GOT3 (cell line): ENCODE measurements at places on chromosomes 16 and 17.

- no peak for DNase-seq
These were observed 41.1 kb downstream of the TMEM11 start for GRCh38 chr17:21172846-21173245.

DNA sequence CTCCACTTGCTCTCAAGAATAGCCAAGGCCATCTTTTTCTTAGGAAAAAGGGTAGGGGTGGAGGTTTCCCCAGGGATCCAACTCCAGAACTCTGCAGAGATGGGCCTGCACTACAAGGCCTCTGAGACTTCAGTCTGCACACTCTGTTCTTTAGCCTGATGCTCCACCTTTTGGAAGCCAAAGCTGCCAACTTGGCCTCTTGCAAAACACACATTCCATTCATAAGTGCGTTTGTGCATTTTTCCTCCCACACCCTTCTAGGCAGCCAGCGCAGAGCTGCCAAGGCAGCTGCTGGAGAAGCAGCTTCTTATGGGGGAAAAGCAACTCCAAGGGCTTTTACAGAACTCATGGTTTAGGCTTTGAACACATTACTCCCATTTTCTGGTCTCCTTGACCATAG is 45.3 kb downstream of the REXO5 start:
- DNase-seq, result no peak

- no peak for DNase-seq
These were observed 155.3 kb downstream of the AIPL1 start for GRCh38 chr17:6279659-6280058.

GRCh38 chr17:1830288-1830687 is 483 bp downstream of the RPA1 start:
- no peak for DNase-seq

- DNase-seq, result no peak
These were observed 55.4 kb downstream of the VAC14 start for GRCh38 chr16:70745536-70746025.

DNA sequence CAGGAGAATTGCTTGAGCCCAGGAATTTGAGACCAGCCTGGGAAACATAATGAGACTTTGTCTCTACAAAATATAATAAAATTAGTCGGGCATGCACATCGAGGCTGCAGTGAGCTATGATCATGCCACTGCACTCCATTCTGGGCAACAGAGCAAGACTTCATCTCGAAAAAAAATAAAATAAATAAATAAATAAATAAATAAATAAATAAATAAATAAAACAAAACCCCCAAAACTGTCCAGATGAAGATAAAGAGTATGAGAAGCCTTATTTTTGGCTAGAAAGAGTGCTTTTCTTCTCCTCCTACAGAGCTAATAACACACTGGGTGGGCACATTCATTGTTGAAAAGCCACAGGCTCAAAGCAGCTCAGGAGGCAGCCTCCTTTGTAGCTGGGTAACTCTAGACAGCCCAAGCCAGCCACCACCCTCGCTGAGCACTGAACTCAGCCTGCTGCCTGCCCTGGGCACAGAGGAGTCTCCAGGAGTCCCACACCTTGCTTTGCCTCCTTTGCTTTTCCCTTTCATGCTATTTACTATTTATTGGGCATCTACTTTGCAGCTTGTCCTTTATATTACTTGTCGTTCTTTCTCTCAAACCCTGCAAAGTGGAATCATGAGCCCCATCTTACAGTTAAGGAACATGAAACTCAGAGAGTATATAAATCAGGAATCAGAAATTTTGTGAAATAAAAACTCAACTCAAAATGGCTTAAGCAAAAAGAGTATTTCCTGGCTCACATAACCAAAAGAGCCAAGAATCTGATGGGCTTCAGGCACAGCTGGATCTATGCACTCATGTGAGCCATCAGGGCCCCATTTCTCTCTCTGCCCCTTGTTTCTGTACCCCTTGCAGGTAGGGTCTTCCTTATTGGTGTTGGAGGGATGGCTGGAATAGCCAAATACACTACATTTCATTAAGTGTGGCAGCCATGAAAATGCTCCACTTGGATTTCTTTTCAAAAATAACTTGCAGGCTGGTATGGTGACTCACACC is 18.1 kb upstream of the C16orf87 start:
- DNase-seq, result no peak

- no peak for DNase-seq
These were observed 63.2 kb downstream of the CLEC19A start for GRCh38 chr16:19348578-19349315.
